ENCODE measurements at places on chromosomes 5 and 9.

- DNase-seq, result no peak
Measured at GRCh38 chr5:13316176-13316575, 628.3 kb downstream of the DNAH5 start.

- DNase-seq, result no peak
Measured at GRCh38 chr9:27183131-27183530, 74.1 kb downstream of the TEK start.

GRCh38 chr9:13179257-13179656 is 100.2 kb downstream of the MPDZ start:
- no peak for DNase-seq

DNA sequence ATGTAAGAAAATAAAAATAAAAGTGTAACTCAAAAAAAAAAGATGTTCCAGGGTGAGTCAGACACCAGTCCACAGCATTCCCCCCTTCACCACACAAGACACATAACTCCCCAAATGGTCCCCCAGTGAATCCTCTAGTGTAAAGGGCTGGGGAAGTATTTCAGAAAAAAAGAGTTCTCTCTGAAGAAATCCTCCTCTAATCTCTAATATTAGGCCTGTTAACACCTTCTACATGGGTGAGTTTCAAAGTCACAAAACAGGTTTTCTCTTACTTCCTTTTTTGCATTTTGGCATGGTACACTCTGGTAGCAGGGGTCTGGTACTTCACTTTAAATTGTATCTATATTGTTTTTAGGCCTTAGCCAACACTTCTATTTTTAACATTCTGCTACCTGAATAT is 28.2 kb downstream of the RNF145 start:
- DNase-seq, result no peak

DNA sequence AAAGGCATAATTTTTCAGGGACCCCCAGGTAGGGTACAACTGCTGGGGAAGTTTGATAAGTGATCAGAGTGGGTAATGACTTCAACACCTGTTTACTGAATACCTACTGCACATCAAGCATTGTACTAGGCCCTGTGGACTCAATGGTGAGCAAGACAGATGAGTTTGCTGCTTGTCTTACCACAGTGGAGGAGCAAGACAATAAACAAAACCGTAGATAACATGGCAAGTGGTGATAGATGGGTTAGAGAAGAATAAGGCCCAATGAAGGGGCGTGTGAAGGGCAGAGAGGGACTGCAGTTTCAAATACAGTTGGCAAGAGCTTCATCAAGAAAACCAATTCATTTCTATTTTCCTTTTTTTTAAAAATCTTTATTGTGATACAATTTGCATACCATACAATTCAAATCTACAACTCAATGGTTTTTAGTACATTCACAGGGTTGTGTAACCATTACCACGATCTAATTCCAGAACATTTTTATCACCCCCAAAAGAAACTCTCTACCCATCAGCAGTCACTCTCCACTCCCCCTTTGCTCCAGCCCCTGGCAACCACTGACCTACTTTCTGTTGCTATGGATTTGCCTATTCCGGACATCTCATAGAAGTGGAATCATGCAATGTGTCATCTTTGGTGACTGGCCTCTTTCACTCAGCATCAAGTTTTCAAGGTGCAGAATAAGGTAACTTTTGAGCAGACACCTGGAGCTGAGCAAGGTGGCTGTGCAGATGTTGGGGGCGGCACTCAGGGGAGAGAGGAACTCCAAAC is 31.9 kb upstream of the HAND1 start:
- no peak for DNase-seq

GRCh38 chr9:108897324-108898096 is 35.4 kb downstream of the ACTL7A start:
- DNase-seq, result no peak

DNA sequence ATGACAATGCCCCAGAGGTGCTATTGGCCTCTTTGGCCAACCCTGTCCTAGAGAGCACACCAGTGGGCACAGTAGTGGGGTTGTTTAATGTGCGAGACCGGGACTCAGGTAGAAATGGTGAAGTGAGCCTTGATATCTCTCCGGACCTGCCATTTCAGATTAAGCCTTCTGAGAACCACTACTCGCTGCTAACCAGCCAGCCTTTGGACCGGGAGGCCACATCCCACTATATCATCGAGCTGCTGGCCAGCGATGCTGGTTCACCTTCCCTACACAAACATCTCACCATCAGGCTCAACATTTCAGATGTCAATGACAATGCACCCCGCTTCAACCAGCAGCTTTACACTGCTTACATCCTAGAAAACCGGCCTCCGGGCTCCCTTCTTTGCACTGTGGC is 1.4 kb downstream of the PCDHGC5 start:
- DNase-seq, result no peak

DNA sequence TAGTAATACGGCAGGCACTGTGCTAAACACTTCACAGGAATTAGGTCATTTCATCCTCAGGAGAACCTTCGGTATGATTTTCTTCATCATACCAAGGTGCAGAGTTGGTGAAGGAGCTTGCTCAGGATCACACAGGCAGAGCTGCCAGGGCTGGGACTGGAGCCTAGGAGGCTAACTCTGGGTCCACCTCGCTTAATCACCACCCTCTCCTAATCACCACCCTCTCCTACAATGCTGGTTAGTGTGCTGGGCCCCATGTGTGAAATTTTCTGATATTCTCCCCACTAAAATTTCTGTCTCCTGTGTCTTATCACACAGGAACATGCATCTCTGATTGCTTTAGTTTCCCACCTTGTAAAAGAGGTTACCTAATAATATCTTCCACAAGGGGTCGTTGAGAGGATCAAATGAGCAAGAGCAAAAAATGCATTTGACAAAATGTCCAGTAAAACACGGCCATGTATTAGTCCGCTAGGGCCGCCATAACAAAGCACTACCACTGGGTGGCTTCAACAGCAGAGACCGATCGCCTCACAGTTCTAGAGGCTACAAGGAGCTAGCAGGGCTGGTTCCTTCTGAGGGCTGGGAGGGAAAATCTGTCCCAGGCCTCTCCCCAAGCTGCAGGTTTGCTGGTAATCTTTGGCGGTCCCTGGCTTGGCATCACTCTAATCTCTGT is 128.2 kb upstream of the NFIB start:
- no peak for DNase-seq

- no peak for DNase-seq
Measured at GRCh38 chr5:171478946-171479775, 59.7 kb downstream of the FGF18 start.

- DNase-seq, result no peak
Measured at GRCh38 chr5:176570044-176570443, 20.9 kb downstream of the CDHR2 start.

DNA sequence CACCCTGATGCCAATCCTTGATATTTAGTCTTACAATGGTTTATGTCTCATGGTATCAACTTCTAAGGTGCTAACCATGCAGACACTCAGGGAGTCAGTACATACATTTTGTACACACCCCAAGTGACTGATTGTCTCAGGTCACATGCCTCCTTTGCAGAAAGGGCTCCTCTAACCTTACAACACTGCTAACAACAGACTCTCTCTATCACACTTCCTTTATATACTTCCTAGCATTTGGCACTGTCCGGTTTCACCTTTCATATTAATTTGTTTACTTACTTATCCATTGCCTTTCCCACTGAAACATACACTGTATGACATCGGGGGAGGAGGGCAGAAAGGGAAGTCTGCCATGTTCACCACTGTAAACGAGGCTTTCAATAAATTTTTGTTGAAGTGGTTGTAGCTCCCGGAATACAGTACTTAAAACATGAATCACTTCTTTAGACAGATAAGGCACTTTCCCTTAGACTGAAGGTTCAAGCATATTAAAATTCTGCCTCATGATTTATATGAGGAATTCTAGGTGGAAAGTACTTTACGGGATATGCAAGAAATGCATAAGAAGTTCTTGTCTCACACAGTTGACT is 20.6 kb downstream of the EMB start:
- DNase-seq, result no peak

GRCh38 chr9:112046181-112046580 is 128.9 kb downstream of the SUSD1 start:
- DNase-seq, result no peak

GRCh38 chr5:1016036-1016435 is 7.4 kb downstream of the NKD2 start:
- DNase-seq, result no peak

DNA sequence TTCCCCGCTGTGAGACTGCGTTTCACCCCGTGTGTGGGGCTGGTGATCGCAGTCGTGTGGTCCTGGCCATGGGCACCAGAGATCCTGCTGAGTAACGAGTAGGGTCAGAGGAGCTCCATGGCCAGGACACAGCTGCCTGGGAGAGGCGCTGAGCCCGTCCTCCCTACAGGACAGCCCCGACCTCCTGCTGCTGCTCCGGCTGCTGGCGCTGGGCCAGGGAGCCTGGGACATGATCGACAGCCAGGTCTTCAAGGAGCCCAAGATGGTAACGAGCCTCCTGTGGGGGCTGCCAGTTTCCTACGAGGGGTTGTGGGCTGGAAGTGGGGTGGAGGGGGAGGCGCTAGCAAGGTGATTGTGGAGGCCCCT is 11.0 kb downstream of the NELFB start:
- no peak for DNase-seq

- DNase-seq, result no peak
Measured at GRCh38 chr9:137444106-137444790, 3.1 kb upstream of the ENTPD8 start.

DNA sequence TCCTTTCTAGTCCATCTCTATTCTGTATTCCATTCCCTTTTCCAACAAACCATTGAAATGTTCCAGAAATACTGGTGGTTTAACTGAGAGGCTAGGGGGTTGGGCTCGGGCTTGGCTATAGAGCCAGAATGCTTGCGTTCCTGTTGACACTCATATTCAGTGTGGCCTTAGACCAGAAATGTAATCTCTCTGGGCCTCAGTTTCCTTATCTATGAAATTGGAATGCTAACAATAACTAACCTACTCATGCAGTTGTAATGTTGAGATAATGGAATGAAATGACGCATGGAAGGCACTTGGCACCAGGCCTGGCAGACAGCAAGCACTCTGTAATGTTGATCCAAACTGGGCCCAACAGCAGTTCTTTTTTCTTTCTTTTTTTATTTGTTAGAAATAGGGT is 26.8 kb downstream of the JADE2 start:
- DNase-seq, result no peak

DNA sequence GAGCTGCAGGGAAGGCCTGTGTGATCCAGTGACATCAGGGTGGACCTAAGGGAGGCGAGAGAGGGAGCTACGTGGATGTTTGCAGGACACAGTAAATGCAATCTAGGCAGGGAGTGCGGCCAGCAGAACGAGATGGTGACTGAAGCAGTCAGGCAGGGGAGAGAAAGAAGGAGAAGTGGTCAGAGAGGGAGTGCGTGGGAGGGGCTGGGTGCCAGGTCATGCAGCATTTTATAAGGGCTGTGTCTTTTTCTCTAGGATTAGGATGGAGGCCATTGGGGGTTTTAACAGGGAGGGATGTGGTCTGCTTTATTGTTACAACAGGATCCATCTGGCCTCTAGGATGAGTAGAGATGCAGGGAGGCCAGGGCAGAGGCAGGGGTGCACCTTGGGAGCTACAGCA is 80.4 kb downstream of the DCP2 start:
- no peak for DNase-seq

- no peak for DNase-seq
Measured at GRCh38 chr9:21030389-21031035, 928 bp downstream of the HACD4 start.

DNA sequence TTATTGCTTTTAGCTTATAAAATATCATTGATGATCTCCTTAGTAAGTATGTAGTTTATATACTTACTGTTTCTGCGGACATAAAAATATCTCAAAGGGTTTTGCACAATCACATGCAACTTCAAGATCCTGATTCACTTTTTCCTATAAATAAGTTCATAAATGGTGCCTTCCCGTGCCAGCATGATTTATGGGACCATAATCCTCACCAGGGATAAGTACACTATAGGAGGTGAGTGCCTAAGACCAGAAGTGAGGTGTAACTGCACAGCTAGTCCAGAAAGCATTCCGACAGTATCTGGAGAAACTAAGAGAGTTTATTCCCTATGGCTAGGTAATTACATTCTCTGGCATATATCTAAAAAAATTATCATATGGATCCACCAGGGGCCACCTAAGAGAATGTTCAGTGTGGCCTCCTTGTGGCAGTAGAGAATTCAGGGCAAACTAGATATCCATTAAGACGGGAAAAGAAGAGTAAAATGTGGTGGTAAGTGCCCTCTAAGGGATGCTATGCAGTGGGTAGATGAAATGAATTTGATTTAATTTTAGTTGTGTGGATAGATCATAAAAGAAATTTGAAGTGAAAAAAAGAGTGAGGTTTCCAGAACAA is 402.5 kb upstream of the SLC24A2 start:
- DNase-seq, result no peak

GRCh38 chr9:89815061-89815902 is 210.5 kb downstream of the GADD45G start:
- DNase-seq, result no peak

DNA sequence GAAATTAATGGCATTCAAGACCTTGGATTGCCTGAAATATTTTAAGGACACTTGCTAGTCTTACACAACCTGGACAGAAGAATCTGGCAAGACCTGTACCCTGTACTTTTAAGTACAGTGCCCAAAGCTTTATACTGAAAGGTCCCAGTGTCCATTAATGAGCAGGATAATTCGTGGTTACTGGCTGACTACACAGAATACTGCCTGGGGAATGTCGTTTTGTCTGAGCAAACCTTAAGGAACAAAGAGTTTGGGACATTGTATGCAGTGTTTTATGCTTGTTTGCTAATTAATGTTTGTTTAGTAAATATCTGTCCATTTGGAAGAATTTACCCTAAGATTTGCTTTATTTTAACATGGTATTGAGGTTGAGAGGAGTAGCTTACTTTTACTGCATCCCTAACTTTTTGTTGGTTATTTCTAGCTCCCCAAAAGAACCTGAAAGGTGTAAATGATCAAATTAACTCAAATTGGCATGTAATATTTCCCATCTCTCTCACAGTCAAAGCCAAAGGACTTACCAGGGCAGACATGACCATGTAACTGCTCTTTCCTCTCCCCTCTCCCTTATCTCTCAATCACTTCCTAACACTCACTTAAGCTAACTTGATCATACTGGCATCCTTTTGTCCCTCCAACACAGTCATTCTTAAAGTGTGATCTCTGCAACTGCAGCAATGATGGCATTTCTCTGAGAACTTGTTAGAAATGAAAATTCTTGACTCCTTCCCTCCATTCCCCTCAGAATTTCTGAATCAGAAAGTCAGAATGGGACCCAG is 15.7 kb downstream of the RANBP3L start:
- no peak for DNase-seq

- DNase-seq, result peak; percentile 31
Measured at GRCh38 chr9:133737774-133738639, at the start of gene SARDH. Gene SARDH, minus strand, starts transcription at chr9:133738352. Its CDS starts 4,179 bp downstream, at chr9:133734173.

DNA sequence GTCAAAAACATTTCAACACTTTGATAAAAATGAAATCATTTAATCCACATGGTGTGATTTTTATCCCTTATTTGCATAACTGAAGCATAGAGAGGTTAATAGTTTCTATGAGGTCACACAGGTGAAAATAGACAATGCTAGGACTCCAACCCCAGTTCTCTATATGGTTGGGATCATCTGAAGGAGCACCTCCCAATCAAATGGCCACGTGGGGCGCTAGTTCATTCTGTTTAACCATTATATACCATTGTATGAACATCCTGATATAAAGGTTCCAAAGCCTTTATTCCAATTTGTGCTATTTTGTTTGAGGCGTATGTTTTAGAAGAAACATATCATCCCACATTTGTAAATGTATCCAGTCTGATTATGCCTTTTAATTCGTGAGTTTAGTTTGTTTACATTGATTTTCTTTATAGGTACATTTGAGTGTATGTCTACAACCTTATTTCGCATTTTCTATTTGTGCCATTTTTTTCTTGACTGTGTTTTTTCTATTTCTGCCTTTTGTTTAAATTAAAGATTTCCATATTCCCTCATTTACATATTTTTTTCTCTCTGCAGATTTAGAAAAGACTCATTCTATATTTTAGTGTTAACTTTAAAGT is 1092.0 kb downstream of the MAT2B start:
- no peak for DNase-seq

GRCh38 chr5:176541338-176542134 is 4.3 kb upstream of the RNF44 start:
- DNase-seq, result peak; percentile 74
